ENCODE measurements at places on chromosomes 6 and 20.
A peak's percentile ranks its signal among the peaks of the same experiment; 100 is the strongest.

- DNase-seq = no peak
These were observed 9.0 kb upstream of the PRDM1 start for GRCh38 chr6:106077170-106077569.

DNA sequence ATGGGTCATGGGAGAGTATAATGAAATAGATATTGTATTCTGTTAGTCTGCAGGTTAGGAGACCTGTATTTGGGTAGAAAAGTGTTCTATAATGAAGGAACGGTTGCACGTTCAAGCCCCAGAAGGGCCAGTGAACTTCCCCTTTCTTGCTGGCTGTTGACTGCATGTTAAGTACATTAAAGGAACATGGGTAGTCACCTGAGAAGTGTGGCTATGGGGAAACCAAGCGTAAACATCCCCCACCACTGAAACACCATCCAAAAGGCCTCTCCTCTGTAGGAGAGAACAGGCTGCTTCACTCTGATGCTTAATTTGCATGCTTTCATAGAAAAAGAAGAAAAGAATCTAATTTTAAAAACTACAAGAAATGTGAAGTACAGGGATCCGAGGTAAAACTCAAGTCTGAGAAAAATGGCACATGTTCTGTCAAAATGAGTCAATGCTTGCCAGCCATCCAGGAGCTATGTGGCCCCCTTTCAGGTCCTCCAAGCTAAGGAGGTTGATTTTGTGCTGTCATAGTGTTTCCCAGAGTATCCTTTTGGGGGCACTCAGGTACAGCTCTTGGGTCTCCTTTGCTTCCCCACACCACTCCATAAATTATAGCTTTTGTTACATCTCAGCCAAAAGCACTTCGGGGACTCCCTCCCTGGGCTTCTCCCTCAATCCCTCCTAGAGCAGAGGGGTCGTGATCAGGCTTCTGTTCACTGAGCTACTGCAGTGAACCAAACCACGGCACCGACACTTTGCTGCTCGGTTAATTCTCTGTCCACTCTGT is 283.7 kb upstream of the AGPAT4 start:
- DNase-seq = no peak

DNA sequence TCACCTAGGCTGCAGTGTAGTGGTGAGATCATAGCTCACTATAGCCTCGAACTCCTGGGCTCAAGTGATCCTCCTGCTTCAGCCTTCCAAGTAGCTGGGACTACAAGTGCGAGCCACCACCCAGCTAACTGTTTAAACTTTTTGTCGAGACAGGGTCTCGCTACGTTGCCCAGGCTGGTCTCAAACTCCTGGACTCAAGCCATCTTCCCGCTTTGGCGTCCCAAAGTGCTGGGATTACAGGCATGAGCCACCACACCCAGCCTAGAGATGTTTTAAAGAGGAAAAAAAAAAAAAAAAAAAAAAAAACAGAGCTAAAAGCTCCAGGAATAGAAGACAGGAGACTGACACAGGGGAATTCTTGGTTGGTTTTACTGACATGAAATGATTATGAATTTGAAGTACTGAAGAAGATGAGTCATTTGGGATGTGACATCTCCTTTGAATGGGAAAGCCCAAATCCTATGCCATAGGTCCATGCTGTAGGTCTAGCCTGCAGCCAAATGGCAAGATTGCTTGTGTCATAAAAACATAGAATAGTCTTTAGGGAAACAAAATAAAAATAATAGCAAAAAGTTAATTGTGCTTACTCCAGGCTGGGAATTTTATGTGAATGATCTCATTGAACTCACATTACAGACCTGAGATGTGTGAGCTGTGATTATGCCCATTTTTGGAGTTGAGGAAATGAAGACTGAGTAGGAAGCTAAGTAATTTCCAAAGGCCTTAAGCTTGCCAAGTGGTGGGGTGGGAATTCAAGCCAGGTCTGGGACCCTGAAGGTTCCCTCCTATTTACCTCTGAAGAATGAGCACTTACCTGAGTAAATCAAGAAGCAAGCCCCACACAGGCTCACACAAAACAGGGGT is 24.3 kb upstream of the NHSL1 start:
- DNase-seq = no peak

DNA sequence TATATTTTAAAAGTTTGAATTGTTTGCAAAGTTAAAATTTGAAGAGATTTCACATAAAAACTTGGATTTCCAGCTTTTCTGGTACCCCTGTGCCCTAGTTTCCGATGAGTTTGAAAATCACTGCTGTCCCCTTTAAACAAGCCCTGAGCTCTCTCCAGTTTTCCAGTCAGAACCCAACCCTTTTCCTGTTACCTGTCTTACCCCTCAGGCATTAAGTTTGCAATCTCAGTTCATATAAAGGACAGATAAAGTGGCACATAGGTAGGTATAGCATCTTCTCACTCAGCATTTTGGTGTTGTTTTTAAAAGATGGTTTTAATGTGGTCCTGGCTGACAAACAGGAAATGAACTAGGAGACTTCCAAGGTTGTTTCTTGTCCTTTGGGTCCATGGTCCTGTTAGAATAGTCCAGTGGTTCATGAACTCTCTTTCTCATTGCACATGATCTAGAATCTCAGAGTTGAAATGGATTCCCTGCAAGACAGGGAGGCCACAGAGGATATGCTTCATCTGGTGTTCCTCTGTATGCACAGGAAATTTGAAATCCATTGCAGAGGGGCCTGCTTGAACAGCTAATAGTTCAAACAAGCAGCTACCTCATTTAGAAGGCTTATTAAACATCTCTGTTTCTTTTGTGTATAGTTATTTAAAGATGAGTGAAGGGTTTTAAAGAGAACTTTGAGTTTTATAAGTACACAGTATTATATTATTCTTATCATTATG is 82.7 kb downstream of the JAG1 start:
- no peak for DNase-seq

GRCh38 chr6:1491591-1492319 is 102.4 kb downstream of the FOXF2 start:
- DNase-seq = no peak

GRCh38 chr6:105364243-105364642 is 38.6 kb downstream of the PREP start:
- DNase-seq = no peak

- peak; percentile 78 for DNase-seq
These were observed 148.8 kb downstream of the RPS12 start for GRCh38 chr6:132962936-132963868.

DNA sequence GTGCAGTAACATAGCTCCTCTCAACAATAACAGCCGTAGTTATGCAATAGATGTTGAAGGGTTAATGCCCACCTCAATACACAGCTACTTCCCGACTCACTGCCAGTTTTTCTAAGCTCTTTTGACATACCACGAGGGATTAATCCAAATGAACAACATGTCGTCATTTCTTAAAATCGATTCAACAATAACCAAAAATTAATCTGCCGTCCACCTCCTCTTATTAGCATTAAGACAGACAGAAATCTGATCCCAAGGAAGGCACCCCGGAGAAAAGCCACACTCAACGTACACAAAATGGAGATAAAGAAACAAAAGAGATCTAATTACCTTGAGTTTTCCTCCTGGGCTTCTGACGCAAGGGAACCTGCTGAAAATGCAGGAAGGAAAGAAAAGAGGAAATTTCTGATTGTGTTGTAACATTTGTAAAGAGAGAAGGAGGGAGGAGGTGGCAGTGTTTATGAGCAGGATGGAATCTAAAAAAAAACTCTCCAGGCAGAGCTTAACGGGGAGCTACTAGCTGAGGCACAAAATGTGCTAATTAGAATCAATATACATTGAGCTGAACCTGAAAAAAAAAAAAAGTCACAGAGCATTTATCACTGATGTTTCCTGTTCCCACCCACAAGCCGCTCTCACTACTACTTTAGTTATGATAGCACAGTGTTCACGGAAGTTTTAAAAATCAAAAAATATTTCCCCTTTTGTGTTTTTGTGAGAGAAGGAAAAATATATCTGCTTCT is 109.3 kb downstream of the IPCEF1 start:
- no peak for DNase-seq

GRCh38 chr6:36929607-36930006 is 24.9 kb upstream of the PI16 start:
- DNase-seq = no peak

DNA sequence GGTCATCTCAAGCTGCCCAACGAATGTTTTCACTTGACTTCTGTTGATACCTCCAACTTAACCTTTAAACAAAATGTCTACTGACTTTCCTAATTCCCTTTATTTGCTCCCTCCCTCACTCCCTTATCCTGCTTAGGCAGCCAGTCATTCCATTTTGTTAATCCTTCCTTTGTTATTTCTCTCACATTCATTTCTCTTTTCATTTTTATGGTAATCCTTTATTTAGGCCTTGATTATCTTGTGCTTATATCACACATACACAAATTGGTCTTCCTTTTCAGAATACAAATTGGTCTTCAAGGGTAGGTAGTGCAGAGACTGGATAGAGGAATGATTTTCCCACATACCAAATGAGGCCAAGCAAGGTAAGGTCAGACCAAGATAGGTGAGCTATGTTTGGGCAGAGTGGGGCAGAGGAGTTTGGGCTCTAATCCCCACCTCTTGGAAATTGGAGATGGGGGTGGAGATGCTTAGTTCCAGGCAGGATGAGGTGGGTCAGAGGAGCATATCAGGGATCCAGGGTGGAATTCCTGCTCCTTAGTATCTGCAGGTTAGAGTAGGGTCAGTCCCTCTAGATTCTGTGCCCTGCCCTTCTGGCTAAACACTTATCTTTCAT is 2.0 kb upstream of the SPACA1 start:
- no peak for DNase-seq

DNA sequence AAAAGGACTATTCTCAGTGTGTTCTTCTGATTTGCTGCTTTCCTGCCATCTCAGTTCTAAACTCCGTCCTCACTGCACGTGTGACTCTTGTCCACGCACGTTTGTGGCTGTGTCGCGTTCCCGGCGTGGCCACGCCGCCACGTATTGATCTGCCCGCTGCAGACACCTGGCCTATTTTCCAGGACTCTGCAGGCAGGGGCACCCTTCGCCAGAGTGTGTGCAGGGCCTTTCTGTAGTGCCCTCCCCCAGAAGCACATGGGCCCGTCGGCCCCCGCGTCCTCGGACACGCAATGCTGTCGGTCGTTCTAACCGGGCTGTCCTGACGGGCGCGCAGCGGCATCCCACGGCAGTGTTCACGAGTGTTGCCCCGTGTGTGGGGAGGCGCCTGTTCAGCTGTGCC is 87.6 kb downstream of the YTHDF1 start:
- no peak for DNase-seq

DNA sequence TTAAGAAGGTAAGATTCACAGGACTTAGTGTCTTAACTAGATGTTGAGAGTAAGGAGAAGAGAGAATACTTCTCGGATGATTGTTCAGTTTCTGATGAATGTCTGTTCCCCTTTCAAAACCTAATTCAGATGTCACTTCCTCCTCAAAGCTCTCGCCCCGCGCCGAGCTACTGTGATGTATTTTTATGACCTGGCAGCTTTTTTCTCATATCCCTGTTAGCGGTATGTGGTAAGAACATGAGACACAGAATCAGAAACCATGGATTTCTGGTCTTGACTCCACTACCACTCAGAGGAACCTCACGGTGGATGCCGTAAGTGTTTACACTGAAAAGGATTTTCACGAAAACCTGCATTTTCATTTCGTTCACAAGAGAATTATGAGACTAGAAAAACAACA is 48.4 kb downstream of the CEP43 start:
- no peak for DNase-seq

GRCh38 chr6:105591053-105591452 is 188.2 kb upstream of the PREP start:
- DNase-seq = no peak

GRCh38 chr20:32941155-32941885 is 62.9 kb downstream of the SUN5 start:
- DNase-seq = no peak
